ENCODE measurements at places on chromosomes 6 and 20.
A peak's percentile ranks its signal among the peaks of the same experiment; 100 is the strongest.

- DNase-seq = no peak
Observed at GRCh38 chr20:51281521-51281920, 258.6 kb upstream of the KCNG1 start.

DNA sequence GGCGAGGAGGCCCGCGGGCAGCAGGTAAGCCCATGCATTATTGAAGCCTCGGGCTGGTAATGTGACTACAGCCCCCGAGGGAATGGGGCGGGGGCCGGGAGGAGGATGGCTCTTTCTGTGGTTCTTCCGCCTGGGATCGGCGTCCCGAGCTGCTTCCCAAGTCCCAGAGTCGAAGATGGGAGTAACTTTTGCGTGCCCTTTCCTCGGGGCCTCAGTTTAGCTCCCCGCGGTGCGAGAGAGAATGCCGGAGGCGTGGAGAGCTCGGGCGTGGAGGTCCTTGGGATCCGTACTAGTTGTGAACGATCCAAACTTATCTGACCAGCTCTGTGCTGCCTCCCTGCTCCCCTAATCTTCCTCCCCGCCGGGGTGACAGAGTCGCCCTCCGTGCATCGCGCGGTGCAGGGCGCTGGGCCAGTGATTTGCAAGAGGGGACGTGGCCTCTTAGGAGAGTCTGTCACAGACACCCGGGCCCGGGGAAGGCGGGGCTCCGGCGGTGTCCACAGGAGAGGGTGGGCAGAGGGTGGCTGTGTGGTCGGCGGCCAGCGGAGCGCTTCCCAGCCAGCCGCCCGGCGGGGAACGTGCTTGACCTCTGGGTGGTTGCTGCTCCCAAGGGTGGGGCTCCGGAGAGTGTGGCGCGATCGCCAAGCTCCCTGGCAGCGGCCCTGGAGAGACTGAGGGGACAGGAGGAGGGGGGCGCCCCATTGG lies 815 bp downstream of the UTRN start:
- no peak for DNase-seq

GRCh38 chr6:63677282-63677681 lies 41.7 kb downstream of the PHF3 start:
- no peak for DNase-seq

DNA sequence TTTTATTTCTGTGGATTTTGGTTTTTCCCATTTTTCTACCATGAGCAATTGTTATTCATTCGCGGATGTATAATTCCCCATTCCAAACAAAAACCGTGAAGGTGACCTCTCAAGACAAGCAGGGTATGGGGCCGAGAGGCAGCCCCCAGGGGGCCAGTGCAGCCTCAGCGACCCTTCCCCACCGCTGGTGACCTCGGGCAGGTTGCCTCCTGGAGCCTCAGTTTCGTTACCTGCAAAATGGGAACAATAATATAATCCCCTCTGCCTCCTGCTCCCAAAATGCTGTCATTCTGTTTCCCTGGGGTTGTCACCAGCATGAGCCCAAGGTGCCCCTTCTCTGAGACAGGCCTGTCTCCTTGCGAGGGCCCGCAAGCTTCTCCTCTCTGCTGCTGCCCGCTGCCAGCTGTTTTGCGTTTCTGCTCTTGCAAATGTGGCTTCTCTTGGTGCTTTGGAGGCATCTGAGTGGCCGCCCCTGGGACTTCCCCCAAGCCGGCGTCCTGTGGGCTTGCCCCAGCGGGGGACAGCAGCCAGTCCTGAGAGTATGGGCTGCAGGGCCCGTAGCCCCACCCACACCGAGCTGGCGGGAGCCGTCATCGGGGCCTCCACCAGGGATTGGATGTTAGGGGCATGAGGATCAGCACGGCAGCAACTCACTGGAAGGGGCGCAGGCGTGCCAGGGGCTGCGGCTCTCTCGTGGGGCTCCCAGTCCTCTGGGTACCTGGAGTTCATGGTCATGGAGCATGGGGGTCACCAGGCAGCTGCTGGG lies 161.9 kb downstream of the TAF4 start:
- DNase-seq = no peak

DNA sequence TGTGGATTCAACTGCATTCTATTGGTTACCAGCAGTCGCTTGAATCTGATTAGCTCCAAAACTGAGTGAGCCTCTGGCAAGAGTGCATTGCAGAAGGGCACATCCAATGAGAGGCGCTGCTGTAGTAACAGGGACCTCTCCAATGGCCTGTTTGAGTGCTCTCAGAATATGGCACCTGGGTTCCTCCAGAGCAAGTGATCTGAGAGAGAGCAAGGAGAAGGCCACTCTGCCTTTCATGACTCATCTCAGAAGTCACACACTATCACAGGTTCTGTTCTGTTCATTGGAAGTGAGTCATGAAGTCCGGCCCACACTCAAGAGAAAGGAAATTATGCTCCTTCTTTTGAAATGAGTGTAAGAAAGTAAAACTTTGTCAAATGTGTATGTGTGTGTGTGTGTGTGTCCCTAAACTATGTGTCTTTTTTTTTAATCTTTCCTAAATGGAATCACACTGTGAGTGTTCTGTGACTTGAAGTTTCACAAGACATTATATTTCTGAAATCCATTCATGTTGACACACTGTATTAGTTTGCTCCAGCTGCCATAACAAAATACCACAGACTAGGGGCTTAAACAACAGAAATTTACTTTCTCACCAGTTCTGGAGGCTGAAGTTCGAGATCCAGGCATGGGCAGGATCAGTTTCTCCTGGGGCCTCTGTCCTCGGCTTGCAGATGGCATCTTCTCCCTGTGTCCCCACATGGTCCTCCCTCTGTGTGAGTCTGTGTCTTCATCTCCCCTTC lies 138.3 kb upstream of the CDYL start:
- peak; percentile 57 for DNase-seq

GRCh38 chr6:18039481-18039880 lies 52.0 kb upstream of the KIF13A start:
- DNase-seq = no peak

- no peak for DNase-seq
Observed at GRCh38 chr6:36586606-36587005, 7.6 kb upstream of the SRSF3 start.

- DNase-seq = peak; percentile 32
Observed at GRCh38 chr6:158799051-158799792, 19.9 kb downstream of the EZR start.

DNA sequence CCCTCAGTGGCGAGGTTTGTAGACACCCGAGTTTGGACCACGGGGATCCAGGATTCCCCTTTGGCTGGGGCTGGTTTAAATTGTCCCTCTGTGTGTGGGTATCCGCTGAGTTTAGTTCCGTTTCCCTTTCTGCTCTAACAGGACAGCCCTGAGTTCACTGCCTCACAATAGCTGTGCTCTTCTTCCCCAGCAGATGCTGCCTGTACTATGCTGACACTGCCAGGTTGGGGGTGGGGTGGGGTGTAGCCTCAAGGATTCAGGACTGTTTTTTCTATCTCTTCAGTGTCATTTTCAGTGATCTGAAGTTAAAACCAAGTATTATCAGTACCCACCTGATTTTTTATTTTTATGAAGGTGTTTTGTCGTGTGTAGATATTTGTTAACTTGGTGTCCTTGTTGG lies 655.0 kb downstream of the COL12A1 start:
- no peak for DNase-seq

GRCh38 chr6:50272611-50273010 lies 222.9 kb upstream of the DEFB112 start:
- DNase-seq = no peak

DNA sequence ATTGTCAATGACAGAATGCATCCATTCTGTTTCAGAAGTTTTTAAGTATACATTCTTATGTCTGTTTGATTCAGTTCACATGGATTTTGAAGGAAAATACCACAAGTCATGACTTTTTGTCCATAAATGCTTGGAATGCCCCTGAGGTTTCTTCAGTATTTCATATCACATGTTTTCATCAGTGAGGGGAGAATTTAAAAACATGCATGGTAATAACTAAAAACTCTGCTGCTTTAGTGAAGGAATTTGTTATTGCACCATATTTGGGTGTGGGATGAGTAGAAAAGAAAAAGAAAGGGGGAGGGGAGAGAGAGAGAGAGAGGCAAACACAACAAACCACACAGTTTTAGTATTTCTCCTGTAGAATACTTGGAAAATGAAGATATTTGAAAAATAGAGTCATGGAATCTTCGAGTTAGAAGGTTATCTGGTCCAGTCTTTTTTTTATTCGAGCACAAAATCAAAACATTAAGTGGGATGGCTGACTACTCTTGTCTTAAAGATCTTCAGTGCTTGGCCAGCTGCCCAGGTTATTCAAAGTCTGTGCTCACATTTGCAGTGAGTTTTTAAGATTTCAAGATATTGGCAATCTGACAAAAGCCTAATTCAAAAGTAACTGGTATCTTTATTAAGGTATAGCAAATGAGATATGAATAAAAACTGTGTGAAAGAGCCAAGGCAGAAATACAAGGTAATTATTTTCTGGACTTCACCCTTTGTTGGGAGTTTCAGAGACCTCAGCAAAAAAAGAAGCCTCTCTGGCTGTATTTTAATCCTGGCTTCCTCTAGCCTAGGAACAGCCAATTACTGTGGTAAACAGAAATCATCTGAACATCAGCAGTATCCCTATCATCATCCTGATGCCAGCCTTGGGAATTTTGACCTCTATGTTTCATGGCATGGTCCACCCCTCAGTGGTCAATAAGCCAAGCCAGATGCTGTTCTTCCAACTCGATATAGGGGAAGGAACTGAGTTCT lies 687.9 kb upstream of the CITED2 start:
- peak; percentile 46 for DNase-seq

DNA sequence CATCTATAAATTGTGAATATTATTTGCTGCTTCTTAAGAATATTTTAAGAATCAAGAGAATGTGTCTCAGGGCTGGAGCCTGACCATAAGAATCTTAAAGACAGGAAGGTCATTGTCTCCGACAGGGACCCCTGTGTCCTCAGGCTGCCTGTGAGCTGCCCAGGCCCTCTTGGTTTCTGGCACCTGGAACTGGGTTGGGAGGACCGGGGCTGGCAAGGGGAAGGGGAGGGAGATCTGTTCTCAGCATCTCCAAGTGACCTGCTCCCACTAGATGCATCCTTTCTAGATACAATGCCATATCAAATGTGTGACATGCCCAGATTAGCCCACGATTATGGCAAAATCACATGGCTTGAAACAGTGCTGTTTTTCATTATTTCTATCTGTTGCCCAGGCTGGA lies 110.5 kb downstream of the SCML4 start:
- no peak for DNase-seq

DNA sequence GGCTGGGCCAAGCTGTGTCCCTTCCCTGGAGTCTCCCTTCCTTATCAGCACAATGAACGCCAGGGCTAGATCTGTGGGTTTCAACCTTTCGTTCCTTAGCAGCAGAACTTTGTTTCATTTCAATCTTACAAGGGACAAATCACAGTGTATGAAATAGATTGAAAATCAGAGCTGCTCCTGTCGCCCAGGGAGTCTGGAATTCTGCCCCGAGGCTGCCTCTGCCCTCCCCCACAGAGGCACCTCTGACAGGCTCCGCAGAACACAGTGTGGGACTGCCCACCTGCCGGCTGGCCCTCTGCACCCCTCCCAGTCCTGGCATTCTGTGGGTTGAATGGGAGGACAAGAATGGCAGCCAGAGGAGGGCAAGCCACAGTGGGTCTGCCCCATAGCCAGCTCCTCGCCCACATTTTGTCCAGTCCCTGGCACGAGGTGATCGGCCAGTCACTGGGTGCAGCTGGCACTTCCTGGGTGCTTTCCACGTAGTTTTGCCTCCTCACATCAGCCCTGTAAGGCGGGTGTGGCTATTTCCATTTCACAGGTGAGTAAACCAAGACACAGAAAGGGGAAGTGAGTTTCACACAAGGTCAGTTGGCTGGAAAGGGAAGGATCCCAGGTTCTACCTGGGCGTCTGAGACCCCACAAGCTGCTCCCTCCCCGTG lies 26.1 kb downstream of the MANBAL start:
- no peak for DNase-seq

DNA sequence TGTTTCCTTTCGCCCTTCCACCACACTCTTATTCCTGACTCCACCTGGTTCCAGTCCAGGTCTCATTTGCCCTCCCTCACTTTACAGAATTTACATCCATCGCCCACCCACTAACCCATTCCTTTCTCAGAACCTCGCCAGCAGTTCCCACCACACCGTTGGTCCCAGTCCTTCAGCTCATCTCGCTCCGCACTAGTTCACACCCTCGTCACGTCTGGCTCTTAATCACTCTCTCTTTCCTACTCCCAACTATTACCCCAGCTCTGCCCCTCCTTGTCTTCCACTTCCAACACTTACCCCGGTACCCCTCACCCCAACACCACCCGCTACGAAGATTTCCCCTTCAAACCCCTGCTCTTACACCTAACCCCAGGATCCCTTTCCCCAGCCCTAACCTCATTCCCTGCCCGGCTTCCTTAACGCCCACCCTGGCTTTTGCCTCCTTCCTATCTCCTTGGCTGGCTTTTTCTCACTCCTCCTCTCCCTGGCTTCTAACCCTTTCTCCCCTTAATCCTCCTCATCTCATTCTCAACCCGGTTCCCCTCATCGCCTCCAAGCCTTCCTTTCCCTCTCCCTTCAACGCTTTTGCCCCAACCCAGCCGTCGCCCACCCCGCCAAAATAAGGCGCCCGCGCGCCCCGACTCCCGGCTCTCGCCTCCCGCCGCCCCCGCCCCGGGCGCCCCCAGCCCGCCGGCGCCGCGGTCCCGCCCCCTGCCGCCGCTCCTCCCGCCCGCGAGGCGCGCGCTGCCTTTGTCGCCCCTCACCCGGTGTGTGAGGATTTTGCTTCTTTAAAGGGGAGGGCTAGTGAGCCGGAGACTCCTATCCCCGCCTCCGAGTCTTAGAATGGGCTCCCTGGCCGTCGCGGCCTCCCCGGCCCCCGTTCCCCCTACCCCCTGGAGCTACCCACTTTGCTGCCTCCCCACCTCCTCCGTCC lies 542 bp downstream of the USP49 start:
- DNase-seq = no peak

DNA sequence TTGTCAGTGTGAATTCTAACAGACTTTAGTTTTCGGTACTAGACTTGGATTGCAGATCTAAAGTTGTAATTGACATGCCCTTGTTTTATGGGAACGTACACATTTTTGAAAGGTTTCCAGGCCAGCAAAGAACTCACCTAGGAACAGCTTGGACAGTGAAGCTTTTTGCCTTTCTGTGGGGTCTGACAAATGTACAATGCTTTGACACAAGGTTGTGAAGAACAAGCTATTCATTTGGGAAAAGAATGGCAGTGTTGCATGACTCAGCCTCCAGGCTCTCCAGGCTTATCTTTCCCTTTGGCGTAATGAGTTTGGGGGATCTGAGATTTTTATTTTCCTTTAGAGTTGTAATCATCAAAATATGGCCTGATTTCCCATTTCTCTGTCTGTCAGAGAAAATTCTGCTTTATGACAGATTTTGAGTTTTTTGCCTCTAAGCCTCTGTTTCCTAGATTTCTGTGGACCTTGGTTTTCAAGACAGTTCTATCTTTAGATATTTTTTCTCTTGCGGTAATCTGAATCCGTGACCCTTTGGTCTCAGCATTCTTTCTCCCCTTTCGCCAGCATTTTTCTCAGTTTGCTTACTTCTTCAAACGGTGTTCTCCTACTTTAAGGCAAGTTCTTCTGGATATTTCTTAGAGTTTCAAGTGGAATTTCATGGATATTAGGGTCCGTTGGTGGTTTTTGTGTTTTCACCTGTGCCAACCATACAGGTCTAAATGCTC lies 221.0 kb downstream of the ADGB start:
- no peak for DNase-seq

- DNase-seq = no peak
Observed at GRCh38 chr6:87897663-87898062, 150.0 kb upstream of the SPACA1 start.

Measured in COLO829 (cell line).